ENCODE measurements at places on chromosomes 2 and 18.
A peak's percentile ranks its signal among the peaks of the same experiment; 100 is the strongest.

DNA sequence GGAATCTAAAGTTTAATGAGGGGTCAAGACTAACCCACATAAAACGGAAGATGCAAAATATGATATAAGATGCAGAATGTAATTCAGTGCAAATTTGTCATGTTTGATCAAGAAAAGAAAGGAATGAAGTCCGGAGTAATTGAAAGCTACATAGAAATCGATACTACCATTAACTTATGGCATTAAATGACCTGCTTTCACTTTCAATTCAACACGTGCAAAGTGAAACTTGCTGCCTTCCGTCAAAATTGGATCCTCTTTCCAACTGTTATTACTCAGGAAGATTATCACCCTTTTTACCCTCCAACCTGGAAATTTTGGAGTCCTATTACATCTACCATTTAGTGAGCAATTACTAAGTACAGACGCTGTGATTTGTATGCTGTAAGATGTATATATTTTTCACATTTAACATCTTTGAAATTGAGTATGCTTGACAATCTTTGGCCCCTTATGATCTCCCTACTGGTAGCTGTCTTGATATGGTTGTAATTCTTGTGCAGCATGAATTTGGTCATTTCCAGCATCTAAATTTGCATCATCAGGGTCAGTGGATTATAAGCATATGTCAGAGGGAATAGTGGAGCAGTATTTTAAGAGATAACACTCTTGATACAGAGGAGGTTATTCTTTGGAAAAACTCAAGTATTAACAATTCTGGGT is 18.6 kb downstream of the UNC80 start:
- no peak for DNase-seq

GRCh38 chr18:335733-336132 is 67.9 kb upstream of the THOC1 start:
- no peak for DNase-seq

DNA sequence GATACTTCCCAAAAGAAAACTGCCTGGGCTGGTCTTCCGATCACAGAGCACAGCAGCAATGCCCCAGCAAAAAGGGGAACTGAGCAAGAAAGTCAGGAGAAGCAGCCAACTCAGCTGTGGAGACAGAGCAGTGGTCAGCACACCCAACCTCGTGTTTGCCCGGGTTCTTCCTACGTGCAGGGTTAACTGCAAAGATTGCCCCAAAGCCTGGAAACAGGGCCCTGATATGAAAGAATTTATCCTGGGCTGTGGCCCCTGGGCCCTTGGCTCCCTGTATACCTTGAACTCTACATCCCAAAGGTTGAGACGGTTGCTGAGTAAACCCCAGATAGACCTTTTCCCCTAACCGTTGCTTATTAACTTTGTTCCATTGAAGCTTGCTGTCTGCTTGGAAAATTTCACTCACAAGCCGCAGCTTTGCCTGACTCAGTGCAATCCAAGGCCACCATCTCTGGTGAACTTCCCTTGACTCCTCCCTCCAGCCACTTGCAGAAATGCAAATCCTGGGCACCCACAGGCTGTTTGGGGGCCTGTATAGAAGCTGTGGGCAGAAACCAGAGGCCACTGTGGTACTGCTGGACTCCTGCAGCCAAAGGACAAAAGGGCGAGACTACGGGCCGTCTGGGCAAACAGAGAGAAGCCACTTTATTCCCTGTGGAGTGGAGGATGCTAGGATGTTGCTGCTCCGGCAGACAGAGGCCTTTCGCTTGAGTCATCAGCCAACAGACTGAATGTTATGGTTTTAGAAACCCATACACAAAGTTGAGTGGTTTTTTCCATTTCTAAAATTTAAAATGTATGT is 18.2 kb downstream of the NRP2 start:
- peak; percentile 92 for DNase-seq

GRCh38 chr2:232611559-232612218 is 21.7 kb upstream of the EFHD1 start:
- DNase-seq: peak; percentile 56

DNA sequence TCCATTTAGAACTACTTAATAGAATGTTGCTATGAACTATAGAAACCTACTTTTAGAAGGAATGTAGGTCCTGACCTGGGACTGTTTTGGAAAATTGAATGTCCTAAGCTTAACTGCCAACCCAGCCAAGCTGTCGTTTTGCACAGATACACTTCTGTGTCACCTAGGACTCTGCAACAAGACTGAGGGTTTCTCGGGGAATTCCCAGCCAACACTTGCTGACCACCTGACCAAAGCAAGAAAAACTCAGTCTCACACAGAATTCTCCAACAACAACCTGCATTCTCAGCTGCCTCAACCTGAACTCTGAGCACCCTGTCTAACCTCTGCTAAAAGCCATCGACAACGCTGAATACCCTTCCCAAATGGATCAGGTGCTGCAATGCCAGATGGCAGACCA is 128.2 kb downstream of the SS18 start:
- DNase-seq: no peak

DNA sequence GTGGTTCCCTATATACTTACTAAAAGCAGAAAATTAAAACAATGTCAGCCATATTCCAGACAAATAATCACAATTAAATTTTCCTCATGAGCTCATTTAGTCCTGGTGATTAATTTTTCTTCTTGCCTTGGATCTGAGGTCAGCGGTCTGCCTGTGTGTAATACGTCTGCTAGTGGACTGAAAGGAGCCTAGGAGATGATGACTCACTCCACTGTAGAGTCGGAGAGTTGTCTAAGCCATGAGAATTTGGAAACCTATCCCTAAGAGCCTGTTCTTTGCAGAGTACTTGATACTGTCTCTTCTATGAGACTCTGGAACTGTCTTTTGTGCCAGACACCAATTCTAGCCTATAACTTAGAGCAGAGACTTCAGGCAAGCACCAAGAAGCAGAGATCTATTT is 94.2 kb upstream of the RAB27B start:
- peak; percentile 85 for DNase-seq

- peak; percentile 72 for DNase-seq
Observed at GRCh38 chr2:73907840-73908452, 15.1 kb downstream of the ACTG2 start.

GRCh38 chr2:169961911-169962310 is 134.7 kb downstream of the UBR3 start:
- DNase-seq: peak; percentile 44

GRCh38 chr2:16855183-16855582 is 189.5 kb upstream of the CYRIA start:
- no peak for DNase-seq

- DNase-seq: no peak
Observed at GRCh38 chr2:85554980-85555612, 6.2 kb downstream of the GGCX start.

DNA sequence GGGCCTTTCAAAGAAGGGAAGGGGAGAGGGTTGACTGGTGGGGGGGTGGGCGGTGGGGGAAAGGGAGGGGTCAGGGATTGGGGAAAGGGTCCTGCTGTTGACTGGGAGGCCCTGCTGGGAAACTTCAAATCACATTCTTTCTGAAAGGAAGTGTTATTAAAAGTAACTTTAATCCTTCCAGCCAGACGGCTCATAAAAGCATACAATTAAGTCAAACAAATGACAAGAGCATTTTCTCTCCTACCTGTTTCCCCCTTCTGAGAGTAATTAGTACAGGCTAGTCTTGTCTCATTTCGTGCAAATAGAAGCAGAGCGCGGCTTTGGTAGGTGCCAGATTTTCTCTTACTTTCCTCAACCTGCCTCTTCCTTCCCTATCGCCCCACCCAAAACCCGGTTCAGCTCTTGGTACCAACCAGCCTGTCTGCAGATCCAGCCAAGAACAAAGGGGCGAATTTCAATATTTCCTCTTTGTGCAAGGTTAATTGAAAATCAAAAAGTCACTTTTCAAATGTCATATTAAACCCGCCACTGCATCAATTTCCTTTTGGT is 2112.6 kb upstream of the PIK3C3 start:
- DNase-seq: no peak

GRCh38 chr2:150167711-150168110 is 319.8 kb downstream of the RND3 start:
- peak; percentile 75 for DNase-seq

DNA sequence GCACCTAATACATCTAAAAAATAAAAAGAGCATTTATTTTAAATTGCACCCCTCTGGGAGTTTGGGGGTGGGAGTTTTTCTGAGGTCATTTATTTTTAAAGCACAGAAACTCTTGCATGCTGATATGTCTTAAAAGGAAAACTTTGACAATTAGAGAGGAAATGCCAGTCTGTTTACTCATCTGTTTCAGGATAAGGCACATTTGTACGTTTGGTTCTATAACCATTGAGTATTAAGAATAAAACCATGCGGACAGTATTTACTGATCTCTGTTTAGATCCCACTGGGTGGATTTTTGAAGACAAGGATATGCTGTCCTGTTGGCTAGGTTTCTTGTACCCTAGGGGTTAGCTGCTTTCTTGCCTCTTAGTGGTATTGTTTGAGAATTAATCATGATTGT is 122.9 kb downstream of the TANC1 start:
- peak; percentile 74 for DNase-seq

DNA sequence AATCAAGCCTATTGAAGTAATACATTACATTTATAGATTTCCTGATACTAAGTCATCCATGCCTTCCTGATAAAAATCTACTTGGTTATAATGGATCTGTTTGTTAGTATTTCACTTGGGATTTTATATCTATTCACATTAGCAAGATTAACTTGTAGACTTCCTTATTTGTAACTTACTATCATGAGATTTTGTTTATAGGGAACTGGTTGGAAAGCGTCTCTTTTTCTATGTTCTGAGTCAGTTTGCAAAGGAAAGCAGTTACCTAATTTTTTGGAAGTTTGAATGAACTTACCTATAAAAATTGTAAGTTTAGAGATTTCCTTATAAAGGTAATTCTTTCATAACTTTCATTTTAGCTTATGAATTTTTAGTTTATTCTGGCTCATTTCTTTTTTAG is 141.4 kb downstream of the SMAD7 start:
- no peak for DNase-seq

Data from fibroblast of upper back skin (primary cell).